Activated T-cell treated with anti-CD3 and anti-CD28 coated beads for 1 hour (primary cell): ENCODE measurements at places on chromosomes 2 and 18.

DNA sequence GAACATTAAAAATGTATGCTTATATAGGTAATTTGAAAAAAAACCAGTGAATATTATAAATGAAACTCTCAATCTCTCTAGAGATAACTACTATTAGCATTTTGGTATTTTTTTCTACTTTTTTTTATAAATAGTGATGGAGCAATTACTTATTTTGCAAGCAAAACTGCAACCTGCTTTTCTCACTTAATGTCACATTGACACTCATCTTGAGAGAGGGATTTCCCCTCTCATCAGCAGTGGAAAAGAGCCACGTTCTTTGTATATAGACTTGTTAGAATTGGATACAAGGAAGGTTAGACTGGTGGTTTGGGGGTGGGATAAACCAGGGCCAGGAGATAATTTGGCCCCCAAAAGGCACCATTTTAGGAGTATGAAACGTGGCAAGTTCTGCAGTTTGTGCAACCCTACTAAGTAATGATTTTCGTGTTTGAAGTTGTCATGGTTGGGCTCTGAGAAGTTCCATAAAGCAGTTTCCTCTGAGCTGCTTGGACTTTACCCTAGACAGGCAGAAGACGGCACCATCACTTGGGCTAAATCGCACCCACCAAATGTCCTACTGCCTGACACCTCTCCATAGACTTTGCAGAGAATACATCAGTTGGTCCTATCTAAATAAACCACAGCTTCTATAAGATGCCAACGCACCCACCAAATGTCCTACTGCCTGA, 194.0 kb downstream of the ACTR3 start:
- no peak for DNase-seq

DNA sequence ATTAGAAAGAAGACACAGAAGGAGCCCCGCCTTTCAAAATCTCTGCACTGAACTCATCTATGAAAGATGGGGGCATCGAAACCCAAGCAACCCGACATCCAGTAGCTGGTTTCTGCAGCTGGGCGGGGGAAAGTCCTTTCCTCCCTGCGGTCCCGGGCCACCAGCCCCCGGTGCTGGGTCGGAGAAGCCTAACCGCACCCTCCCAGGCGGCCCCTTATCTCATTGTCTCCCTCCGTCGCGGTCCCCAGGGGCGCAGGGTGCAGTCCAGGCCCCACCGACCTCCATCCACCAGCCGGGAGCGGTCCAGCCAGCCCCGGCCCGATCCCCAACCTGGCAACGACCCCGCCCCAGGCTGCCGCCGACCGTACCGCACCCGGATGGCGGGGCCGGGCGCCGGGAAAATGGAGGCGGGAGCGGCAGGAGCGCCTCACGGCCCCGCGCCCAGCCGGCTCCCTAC, 452 bp downstream of the RAPH1 start:
- peak; percentile 4 for DNase-seq

GRCh38 chr2:228728961-228729360, 542.1 kb downstream of the PID1 start:
- no peak for DNase-seq

GRCh38 chr2:12730265-12730664, 13.5 kb downstream of the TRIB2 start:
- DNase-seq, result no peak

- no peak for DNase-seq
These were observed 697.4 kb downstream of the CBLN2 start for GRCh38 chr18:71846716-71847115.

DNA sequence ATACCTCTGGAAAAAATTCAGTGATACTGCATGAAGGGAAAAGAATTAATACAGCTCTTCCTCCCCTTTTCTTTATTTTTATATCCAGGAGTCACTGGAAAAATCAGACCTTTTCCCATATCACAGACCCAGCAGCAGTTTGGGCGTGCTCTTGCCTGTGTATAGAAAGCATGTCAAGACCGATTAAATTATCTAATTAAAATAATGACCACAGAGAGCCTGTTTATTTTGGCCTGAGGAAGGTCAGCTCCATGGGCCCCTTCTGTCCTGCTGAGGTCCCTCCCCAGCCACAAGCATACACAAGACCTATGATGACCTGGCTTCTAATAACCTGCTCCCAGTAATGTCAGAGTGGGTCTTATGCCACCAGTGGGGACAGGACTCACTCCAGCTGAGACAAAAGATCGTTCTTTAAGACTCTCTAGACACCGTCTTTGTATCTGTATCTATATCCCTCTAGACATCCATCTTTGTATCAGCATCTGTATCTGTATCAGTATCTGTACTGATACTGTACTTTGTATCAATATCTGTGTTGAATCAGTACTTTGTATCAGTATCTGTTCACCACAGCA, 147.8 kb downstream of the VAPA start:
- no peak for DNase-seq
